ENCODE measurements at places on chromosomes 16 and 17.

DNA sequence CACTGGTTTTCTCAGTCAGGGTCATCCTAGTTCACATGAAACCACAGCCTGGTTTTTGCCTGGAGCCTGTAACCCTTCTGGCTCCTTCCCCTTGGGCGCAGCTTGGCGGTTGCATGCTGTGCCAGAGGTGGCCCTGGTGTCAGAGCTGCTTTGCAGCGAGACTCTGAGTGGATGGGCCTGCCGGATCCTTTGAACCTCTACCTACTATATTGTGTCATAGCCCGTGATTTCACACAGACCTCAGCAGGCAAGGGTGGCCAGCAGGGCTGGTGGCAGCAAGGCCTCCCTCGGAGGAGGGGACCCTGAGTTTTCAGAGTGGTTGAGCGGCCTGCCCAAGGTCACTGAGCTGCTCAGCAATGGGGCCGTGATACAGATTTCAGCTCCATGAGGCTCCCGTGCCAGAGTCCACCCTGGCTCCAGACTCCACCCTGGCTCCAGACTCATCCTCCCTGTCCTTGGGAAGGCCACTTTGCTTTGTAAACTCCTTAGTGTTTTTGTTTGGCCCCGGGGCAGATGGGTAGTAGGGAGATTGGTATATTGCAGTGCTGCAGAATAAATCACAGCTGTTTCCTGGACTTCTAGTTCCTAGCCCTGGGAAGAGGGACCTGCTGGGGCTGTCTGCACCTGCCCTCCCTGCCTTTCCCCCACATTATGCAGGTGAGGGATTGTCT lies 9.7 kb downstream of the MPRIP start:
- DNase-seq: no peak

- DNase-seq: no peak
Observed at GRCh38 chr17:41559548-41559947, 12.3 kb downstream of the KRT9 start.

DNA sequence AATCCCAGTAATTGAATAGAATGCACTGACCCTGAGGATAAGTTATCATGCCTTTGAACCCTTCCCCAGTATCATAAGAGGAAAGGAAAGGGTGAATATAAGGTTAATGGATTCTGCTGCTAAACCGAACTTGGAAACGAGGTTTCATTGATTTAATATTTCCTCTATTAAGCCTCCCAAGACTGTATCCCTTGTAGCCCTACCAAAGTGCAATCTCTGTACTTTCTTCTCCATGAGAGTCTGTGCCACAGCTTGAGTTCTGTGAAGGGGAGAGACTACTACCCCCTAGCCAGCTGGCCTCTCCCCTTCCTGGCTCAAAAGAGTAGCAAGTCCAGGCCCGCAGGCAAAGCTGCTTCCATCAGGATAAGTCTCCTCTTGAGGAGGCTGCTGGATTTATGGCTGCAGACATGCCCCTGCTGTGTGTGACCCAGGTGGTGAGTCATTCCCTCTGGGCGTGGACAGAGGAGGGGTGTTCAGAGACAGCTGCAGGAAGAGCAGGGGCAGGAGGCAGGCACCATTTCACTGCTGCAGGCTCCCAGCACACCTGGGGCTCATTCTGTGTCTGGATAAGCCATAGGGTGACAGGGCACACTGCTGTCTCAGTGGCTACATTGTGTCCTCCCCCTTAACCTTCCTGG lies 58.4 kb downstream of the TOM1L2 start:
- DNase-seq: no peak

DNA sequence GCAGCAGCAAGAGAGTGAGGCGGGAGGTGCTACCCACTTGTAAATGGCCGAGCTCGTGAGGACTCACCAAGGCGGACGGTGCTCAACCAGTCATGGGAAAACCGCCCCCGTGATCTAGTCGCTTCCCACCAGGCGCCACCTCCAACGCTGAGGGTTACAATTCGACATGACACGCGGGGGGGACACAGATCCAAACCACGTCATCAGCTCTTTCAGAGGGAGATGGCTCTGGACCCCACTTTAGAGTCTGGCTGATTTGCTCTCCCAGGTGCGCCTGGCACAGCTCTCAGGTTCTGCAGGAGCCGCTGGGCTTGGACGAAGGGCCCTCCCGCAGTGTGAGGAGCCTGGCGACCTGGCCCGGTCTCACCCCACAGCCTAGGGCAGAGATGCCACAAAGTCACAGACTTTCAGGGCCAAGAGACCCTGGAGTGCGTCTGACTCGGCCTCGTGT lies 21.1 kb upstream of the DOC2B start:
- DNase-seq: no peak

- no peak for DNase-seq
Observed at GRCh38 chr17:38879878-38880665, 10.2 kb downstream of the LASP1 start.

GRCh38 chr16:23979441-23979840 lies 143.7 kb downstream of the PRKCB start:
- DNase-seq: no peak

All from activated T-cell treated with anti-CD3 and anti-CD28 coated beads for 48 hours (primary cell).